ENCODE measurements at places on chromosomes 5 and 9. TPM values are rescaled to one million over a fixed set of nuclear protein-coding genes. Genes with fewer than 3 reads are reported as not detected.

The PRDM9 gene
- total RNA-seq = not detected

The SEMA6A gene
- 20.9 TPM for total RNA-seq

The FOXD4L4 gene
- total RNA-seq = not detected

DNA sequence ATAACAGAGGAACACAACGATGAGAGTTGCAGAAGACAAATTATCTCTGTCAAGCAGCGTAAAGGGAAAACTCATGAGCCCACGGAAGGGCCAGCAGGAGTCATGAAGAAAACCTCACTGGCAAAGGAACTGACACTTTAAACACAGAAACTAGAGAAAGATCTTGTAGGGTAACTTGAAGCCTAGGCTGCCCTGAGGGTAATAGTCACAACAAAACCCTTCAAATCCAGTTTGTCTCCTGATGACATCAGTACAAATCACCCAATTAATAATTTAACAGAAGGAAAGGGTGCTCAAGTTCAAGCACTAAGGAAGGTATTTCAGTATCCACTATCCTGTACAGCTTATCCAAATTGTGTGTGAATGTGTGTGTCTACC is 549.1 kb downstream of the MTRR start:
- DNase-seq = no peak

DNA sequence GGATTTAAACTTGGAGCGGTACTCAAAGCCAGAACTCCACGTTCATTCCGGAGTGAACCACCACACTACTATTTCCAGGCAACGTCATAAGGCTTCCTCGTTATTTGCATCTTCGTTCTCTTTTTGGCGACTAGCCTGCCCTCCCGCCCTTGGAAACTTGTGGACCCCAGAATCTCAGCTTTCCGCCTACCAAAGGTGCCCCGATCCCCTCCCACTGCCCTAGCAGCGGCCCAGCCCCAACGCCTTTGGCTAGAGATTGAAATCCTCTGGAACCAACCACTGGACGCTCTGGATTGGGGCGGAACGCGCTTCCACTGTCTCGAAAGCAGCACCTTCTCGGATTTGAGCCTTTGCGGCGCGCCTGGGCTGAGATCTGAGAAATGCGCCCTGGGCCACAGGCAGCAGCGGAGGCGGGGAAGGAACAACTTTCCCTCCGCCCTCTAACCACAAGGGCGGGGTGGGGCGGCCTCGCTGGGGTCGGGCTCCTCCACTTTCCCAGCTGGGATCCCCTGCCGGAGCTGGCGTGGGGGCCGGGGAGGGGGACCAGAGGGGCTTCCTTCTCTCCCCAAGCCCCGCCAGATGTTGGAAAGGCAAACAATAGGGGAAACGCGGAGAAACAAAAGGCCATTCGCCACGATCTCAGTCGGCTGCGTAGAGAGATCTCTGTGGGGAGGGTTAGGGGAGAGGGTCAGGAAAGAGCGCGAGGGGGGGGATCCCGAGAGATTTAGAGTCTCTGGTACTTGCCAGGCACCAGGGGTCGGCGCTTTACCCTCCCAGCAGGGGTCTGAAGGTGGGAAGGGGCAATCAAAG is 1.3 kb downstream of the MOB3B start:
- peak; percentile 96 for DNase-seq

- DNase-seq = no peak
Observed at GRCh38 chr5:149406203-149406978, 27.3 kb upstream of the IL17B start.

DNA sequence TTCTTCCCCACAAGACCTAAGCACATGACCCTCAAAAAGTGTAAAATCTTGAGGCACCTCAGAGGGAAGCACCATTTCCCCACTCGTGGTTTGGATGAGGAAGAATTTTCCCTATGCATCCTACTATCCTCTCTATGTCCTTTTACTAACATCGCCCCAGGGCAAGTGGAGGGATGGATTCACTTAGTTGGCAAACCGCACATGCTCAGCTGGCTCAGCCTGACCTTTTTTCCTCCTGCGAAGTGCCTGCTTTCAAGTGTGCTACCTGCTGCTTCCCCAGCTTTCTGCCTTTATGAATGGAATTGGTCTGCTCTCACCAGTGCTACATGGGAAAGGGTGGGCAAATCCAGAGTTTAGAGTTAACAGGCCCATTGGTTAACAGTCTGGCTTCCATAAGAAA is 56.6 kb upstream of the IFNK start:
- no peak for DNase-seq

DNA sequence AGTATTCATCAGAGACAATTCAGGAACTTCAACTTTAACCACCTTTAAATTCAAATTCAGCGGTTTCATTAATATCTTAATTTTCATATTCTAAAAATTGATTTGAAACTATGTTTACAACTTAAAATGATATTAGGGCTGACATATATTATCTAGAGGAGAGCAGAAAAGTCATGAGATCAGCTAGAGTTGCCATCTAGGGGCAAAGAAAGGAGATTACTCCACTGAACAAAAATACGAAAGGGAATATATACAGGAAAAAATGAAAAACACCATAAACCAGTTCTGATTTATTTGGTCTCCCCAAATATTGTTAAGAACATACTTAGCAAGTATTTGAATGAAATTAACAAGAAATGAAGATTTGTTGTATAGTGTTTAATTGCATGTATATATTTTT is 946.3 kb downstream of the DTWD2 start:
- no peak for DNase-seq

- no peak for DNase-seq
Observed at GRCh38 chr5:14929293-14930065, 57.9 kb upstream of the ANKH start.

DNA sequence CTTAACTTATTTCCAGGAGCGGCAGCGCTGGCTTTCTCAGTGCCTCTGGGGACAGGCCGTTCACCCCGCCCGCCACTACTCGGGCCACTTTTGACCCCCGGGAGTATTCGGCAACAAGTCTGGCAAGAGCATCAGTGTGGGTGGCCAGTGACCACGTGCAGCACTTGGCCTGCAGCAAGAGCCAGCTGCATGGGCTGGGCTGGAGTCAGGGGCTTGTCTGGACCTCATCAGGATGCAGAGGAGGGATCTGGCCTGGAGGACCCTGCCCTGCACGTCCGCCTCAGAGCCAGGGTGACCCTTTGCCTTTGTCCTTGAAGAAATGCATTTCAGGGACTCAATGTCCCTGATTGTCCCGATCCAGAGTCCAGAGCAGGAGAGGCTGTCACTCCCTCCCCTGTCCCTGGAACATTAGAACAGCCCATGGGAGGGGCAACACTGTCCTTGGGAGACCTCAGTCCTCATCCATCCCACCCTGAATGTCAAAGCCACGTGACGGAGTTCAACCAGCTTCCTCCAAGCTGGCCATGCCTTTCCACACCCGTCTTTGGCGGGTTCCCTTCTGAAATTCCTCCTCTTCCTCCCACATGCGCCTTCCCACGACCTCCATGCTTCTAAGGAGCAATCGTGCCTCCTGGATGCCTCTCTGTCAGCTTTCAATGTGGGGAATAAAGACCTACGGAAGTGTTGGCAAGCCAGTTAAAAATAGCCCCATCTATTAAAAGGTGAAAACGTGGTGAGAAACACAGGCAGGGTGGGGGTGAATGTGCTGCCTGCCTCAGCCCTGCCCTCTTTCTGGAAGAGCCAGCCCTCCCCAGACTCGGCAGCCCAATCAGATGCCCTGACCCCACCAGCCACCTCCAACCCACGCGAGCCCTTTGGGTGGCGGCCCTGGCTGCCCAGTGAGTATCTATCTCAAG is 99.0 kb downstream of the OLFM1 start:
- no peak for DNase-seq

Measured in esophagus muscularis mucosa (tissue), 4 donors.